ENCODE measurements at places on chromosomes 7 and 10.

- no peak for DNase-seq
Measured at GRCh38 chr7:39623732-39624441, 515 bp downstream of the RALA start.

DNA sequence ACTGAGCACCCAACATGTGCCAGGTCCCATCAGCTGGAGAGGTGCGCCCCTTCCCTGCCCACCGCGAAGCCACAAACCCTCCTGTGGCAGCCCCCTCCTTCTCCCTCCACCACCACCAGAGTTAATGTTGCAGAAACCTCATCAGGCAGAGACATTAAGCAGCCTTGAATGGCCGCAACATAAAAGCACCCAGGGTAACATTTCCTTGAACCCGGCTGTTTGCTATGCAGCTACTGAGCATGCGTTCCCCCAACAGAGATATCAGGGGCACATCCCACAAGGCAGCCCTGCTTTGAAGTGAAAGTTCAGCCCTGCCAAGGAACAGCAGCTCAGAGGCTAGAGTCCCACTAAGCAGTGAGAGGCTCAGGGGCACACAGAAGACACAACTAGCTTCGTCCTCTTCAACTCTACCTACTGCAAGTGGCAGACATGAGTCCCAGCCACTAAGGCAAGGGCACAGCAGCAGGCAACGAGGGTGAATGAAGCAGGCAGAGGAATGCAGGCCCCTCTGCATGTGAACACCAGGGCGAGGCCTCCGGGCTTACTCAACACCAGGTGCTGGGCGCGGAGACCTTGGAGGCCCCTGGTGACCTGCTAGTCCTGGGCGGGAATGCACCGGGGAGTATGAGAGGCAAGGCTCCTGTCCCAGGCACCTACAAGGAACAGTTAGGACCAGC is 107.4 kb downstream of the SLIT1 start:
- DNase-seq, result no peak

DNA sequence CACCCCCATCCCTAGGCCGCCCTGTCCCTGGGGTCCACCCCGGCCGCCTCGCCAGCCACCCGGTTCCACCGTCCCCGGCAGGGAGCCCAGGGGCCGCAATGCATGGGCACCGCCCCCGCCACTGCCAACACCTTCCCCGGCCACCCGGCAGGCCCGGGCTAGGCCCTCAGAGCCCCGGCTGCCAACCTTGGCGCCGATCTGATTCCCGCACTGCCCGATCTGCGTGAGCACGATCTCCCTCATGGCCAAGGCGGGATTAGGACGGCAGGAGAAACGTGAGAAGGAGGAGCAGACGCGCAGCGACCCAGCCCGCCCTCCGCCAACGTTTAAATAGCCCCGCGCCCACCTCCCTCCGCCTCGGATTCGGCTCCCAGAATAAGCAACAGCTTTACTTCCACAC is at the start of gene TUBB8:
Gene TUBB8 (minus strand): TSS at position 301 of the 400 bp plus-strand sequence. CDS start 58 bp downstream, at position 243.
- DNase-seq, result no peak

- DNase-seq, result no peak
Measured at GRCh38 chr7:47878662-47879061, 69.6 kb downstream of the PKD1L1 start.

DNA sequence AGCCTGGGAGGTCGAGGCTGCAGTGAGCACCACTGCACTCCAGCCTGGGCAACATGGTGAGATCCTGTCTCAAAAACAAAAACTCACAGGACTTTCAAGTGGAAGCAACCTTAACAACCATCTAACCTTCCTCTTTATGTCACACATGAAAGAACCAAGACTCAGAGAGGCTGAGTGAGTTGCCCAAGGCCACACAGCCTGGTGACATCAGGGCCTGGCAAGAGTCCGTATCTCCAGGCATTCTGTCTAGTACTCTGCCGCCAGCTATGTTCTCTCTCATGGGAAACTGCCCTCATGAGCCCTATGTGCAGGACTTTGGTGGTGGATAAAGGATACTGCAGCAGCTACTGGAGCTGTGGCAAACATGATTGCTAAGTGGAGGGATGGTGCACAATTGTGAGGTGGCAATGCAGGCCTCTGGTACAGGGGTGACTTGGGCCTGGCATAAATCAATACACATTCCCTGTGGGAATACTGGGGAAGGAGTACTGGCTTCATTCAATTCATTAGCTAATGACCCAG is 10.1 kb upstream of the CHCHD3 start:
- DNase-seq, result no peak

DNA sequence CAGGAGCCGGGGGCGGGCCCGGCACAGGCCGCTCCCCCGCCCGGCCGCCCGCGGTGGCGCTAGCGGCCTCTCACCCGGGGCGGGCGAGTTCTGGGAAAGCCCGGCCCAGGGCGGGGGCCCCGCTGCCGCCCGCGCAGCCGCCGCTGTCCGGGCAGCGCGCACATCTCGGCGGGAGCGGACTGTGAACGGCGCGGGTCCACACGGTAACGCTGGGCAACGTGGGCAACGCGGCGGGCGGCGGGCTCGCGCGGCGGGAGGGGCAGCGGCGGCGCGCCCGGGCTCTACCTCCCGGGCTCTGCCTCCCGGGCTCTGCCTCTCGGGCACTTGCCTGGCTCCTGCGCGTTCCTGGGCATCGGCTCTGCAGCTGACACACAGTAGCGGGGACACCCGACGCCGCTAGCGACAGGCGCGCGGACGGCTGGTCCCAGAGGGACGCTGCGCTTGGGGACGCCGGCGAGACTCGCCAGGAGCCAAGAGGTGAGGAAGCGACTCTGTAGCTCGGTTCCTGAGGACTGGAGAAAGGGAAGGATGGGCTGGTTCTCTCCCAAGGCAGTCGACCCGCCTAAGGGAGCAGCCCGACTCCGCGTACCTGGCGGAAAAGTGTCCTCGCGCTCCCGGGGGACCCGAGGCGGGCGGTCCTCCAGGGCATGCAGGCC is at the start of gene PLCE1:
Gene PLCE1 (plus strand): TSS at position 150 of the 656 bp plus-strand sequence. CDS start 37,116 bp downstream, outside the sequence.
- no peak for DNase-seq

GRCh38 chr10:102401735-102402511 is 6.4 kb downstream of the NFKB2 start:
- no peak for DNase-seq

GRCh38 chr7:87506246-87507180 is 31.0 kb upstream of the ABCB4 start:
- no peak for DNase-seq

- DNase-seq, result peak; percentile 12
Measured at GRCh38 chr7:26857506-26858240, 6.7 kb downstream of the SKAP2 start.

DNA sequence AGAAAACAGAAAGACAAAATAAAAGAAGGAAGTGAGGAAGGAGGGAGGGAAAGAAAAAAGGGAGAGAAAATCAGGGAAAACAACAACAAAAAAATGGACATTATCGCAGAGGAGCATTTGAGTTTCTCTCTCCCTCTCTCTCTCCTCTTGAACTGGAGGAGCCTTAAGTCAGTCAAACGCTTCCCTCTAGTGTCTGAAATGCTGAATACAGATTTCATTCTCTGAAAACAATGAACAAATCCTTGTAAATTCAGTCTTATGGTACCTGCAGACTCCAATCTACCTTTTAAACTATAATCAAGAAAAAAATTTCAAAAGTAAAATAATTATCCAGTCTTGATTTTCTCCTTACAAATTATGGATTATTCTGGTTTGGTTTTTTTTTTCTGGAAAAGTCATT is 89.2 kb upstream of the PFKP start:
- DNase-seq, result peak; percentile 14

DNA sequence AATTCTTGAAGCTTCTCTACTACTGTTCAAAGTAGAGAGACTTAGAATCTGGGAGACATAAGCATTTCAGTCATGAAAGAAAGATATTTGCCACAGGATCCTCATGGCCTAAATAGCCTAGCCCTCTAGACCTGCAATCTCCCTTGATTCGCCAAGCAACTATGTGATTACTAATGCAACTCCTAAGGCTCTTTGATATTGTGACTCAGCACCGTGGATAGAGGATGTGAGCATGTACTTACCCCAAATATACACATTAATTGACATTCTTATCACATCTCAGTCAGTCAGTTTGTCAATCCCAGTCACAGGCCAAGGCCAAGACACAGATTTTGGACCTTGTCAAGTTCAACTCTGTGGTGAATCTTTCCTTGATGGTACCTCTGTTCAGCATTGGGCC is 42.6 kb downstream of the GPR37 start:
- DNase-seq, result no peak

GRCh38 chr10:97102441-97102840 is 83.3 kb downstream of the SLIT1 start:
- DNase-seq, result no peak

DNA sequence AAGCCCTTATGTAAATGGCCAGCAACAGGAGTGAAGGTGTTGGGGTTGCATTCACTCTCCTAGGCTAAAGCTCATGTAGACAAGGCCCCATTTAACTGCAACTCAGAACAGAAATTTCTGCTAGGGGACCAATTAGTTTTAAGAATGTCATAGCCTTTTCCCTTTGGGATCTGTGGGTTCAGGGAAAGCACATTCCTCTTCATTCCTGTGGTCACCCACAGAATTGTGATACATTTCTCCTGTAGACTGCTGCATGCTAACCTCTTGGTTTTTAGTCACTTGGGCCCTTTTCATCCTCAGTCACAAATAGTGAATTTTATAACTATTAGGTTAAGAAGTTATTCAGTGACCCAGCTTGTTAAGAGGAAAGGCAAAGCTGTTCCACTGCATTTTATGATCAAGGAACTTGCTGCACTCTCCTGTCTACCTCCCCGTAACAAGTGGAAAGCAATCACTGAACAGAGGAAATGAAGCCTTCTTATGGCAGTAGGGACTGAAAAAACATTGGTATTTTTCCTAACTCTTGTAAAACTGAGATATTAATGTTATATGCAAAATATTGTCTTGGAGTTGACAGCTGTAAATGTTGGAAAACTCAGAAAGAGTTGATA is 124.9 kb downstream of the SND1 start:
- no peak for DNase-seq

GRCh38 chr7:77565917-77566316 is 28.8 kb downstream of the PTPN12 start:
- no peak for DNase-seq

- no peak for DNase-seq
Measured at GRCh38 chr7:110875346-110875745, 215.6 kb upstream of the LRRN3 start.

DNA sequence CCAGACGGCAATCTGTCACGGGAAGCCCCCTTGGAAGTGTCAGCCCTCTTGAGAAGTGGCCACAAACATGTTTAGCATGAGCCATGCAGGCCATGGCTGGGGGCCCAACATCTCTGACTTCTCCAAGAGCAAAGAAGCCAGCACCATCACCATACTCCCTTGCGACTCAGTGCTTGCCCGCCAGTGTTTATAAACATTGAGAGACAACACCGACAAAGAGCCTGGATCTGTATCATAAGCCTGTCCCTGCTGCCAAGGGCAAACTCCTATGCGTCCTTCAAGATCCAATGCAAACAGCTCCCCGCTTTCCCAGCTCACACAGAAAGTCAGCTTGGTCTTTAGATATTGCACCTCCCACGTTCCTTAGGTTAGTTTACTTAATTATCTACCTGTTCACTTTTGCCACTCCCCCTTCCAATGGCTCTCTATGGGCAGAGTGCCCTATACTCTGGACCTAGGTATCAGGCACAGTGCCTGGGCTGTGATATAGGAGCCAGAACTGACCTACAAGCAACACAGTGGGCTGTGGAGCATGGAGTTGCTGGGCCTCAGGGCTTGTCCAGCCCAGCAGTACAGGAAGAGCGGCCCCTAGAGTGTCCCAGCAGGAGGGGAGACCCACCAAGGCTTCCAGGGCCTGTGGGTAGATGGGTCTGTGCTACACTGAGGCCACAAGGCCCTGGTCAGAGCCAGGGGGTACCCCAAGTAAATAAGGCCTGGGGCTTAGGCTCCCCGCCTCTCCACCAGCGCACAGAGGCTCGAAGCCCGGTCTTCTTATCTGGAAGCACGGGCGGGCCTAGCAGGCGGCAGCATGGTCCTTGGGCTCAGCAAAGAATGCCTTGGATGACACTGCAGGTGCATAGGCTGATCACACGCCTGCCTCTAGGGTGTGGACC is 37.7 kb downstream of the CAMK2B start:
- no peak for DNase-seq

GRCh38 chr10:1535301-1535965 is 201.9 kb downstream of the ADARB2 start:
- DNase-seq, result no peak

DNA sequence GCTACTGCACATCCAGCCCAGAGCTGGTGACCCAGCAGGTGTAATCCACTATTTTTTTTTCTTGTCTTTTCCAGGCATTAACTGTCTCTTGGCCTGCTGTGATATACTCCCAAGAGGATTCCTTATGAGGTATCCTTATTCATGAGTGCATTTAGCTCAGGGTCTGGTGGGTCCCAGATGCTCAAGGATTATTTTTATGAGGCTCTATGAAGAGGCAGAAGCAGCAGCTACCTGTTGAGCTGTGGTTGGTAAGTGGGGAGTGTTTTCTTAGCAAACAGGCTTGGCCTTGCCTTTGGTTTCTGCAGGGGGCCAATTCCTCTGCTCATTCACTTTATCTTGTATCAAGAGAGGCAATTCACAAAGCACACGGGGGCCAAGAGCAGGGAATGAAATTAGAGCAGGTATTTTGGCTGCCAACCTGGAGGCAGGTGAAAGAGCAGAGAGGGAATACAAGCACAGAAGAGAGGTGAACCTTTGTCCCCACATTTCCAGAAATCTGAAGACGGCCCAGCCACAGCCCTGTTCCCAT is 221.6 kb downstream of the TMEM178B start:
- no peak for DNase-seq

DNA sequence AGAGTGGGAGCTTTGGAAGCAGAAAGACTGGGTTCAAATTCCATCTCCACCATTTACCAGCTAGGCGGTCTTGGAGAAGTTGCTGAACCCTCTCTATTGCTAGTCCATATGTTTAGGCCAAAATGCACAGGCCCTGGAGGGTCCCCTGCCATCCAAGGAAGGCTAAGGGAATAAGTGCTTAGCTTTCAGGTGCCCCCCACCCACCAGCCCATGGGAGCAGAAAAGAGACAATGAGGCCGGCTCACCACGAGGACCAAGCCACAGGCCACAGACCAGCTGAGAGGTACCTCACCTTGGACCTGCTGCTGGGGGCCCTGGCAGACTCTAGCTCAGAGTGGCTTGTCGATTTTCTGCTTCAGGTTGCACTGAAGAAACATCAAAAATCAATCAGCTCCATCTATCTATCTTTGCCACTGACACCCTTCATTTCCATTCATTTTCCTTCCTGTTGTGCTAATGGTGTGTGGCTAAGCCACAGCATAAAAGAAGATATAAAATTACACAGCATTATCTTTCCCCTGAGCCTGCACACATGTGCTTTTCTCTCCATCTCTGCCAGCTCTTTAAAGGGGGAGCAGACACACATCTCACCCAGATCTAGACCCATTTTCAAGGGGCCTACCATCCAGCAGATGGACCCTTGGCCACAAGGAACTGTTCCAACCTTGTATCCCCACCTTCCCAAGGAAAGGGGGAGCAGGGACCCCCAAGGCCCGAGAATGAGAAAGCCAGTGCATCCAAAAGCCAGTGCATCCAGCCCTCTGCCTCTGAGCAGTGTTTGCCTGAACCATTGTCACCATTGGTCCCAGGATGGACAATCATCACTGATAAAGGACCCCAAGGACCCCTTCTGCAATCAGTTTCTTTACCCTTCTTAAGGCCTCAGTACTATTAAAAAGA is 65.4 kb downstream of the GRID1 start:
- no peak for DNase-seq

- DNase-seq, result no peak
Measured at GRCh38 chr7:142168746-142169145, 57.2 kb downstream of the MGAM2 start.
